ENCODE measurements at places on chromosomes 7 and 10.

- peak; percentile 38 for DNase-seq
These were observed 778 bp upstream of the TRIM8 start for GRCh38 chr10:102643336-102644065.

DNA sequence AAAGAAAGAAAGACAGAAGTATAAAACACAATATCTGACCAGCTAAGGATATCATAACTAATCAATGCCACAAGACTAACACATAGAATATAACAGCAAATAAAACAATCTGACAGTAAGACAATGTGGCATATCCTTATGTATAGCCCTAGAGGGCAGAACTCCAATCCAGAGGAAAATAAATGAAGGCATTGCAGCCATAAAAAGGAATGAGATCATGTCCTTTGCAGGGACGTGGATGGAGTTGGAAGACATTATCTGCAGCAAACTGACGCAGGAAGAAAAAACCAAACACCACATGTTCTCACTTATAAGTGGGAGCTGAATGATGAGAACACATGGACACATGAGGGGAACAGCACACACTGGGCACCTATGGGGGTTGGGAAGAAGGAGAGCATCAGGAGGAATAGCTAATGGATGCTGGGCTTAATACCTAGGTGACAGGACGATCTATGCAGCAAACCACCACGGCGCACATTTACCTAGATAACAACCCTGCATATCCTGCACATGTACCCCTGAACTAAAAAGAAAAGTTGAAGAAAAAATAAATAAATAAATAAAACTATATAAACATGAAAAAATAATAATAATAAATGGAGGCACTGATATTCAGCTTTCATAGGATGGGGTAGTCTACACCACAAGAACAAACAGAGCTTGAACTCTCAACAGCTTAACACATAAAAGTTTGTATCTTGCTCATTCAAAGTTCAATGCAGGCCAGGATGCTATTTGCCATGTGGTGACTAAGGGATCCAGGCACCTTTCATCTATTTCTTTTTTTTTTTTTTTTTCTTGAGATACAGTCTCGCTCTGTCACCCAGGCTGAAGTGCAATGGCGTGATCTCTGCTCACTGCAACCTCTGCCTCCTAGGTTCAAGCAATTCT is 66.1 kb upstream of the KAT6B start:
- no peak for DNase-seq

- DNase-seq, result no peak
These were observed 185.6 kb downstream of the MGMT start for GRCh38 chr10:129652521-129653201.

GRCh38 chr7:157865351-157866165 is 528.8 kb downstream of the DNAJB6 start:
- no peak for DNase-seq

DNA sequence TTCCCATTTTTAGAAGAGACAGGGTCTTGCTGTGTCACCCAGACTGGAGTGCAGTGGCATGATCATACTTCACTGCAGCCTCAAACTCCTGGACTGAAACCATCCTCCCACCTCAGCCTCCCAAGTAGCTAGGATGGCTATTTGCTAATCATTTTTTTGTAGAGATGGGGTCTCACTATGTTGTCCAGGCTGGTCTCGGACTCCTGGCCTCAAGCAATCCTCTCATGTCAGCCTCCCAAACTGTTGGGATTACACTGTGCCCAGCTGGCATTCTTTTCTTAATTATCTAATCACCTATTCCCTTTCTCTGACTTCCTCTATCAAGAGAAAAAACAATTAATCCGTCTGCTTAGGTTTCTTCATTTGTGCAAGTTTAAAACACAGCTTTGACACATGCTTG is 172.5 kb upstream of the TRIM24 start:
- DNase-seq, result no peak
